Activated CD4-positive, alpha-beta T cell treated with anti-CD3 and anti-CD28 coated beads, Interleukin-2, amount 50 U/mL, for 24 hours (primary cell): ENCODE measurements at places on chromosomes 5 and 9.
A peak's percentile ranks its signal among the peaks of the same experiment; 100 is the strongest.

- DNase-seq: no peak
These were observed 30.9 kb upstream of the PPP1R26 start for GRCh38 chr9:135448663-135449100.

- no peak for DNase-seq
These were observed 2.6 kb downstream of the HNRNPH1 start for GRCh38 chr5:179620703-179621350.

- no peak for DNase-seq
These were observed 217.1 kb downstream of the MAST4 start for GRCh38 chr5:66813306-66813705.

GRCh38 chr9:84368601-84369000 is 28.0 kb upstream of the SLC28A3 start:
- DNase-seq: no peak

- DNase-seq: no peak
These were observed at the start of gene GSN for GRCh38 chr9:121267689-121268597. Gene GSN (plus strand): TSS chr9:121268162. CDS start chr9:121301972, 33,810 bp downstream.

DNA sequence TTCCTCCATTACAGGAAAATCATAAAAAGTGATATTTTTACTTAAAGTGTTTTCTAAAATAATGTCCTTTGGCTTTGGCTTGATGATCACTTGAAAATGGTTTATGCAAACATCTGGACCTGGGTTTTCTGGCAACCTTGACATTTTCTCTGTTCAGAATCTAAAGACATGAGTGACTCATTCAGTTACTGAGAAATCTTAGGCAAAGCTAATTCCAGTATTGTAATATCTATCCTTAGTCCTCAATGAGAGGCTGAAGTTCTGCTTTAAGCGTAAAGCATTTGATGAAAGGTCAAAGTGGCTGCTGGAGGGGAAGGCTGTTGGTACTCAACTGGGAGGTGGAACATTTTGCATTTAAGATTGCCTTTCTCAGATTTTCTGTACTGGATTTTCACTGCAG is 2.3 kb downstream of the MAN2A1 start:
- no peak for DNase-seq

DNA sequence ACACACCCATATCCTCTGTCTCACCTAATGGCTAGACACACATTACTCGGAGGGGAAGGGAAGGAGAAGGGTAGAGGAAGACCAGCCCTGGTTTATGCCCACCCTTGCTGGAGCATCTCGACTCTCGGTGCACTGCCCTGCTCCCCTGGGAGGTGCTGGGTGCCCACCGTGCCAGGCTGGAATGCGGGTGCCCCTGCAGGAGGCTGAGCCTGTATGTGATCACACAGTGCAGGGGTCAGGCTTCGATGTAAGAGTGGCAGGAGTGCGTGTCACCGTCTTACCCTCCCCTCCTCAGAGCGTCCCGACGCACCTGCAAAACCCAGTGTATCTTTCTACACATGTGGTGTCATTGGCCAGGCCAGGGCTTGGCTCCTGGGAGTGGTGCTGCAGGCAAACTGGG is 7.3 kb upstream of the ACOT12 start:
- DNase-seq: no peak

DNA sequence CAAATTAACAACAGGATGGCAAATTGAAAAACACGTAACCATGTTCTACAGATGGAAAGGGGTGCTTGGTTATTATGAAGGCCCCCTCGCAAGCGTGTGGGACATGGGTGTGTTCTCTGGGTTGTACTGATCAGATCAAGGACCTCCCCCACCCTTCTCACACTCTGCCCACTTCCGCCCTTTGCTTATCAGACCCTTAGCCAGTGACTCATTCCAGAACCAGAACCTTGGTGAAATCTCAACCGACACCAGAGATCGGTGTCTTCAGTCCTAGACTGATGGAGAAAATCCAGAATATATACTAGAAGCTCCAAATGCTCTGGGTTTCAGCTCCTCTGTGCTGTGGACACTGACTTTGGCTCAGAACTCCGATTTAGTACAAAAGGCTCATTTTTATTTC is 64.9 kb downstream of the PTTG1 start:
- peak; percentile 38 for DNase-seq

DNA sequence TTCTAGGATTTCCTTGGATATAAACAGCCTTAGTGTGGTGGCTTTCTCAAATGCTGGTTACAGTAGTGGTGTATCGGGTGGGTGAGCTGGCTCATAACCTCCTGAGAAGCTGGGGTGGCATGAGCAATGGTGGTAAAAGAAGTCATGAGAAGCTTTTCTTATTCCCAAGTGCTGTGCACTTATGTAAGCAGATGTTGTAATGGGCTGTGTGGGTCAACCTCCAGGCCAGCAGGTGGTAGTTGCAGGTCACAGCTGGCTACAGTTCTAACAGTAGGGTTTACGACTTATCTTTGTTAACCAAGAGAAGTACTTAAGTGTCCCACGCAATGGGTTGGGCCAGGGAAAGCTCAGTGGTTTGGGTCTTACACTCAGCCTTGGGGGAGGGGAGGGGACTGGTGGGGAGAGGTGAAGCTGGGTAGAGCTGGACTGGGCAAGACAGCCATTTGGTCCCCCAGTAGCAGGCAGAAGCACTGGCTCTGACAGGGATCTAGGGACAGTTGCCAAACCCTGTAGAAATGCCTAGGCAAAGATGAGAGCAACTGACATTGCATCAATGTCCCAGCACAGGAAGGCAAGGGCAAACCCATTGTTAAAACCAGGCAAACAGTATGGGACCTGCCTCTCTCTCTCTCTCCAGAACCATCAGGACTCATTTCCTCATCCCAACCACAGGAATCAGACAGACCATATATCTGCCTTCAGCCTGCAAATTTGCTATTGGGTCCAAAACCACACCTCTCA is 76.8 kb downstream of the RNF130 start:
- no peak for DNase-seq

DNA sequence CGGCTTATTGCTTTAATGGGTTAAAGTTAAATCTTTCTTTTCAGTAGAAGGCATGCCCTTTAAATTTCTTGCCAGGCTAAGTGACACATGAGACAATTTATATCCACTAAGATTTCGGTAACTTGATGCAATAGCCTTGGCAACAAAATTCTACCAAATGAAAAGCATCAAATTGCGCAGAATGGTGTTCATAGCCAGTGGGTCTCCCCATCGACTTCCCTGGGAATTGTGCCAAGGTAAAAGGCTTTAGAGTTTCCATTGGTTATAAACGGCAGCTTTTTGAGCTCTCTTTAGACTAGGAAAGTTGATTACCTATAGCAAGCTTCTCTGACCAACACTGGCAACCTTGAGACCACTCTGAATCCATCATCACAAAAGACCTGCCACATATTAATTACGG is 358.4 kb downstream of the ARRDC3 start:
- DNase-seq: no peak

- DNase-seq: no peak
These were observed 132.4 kb downstream of the KCNIP1 start for GRCh38 chr5:170636206-170636605.

DNA sequence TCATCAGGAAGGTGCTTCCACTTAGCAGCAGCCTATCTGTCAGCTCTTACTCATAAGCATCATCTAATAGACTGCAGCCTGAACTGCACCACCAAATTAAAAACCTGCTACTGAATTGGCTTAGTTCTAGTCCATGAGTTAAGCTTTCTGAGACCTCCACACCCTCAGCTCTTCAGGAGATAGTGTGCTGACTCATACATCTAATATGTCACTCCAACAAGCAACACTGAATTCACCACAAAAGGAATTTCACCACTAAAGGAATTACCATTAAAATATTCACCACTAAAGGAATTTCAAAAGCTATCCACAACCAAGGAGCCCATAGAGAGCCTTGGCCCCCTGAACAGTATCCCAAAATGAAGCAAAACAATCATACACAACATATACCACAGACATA is 418.5 kb upstream of the RORB start:
- DNase-seq: no peak

GRCh38 chr5:68962757-68963484 is 130.9 kb upstream of the SLC30A5 start:
- no peak for DNase-seq

DNA sequence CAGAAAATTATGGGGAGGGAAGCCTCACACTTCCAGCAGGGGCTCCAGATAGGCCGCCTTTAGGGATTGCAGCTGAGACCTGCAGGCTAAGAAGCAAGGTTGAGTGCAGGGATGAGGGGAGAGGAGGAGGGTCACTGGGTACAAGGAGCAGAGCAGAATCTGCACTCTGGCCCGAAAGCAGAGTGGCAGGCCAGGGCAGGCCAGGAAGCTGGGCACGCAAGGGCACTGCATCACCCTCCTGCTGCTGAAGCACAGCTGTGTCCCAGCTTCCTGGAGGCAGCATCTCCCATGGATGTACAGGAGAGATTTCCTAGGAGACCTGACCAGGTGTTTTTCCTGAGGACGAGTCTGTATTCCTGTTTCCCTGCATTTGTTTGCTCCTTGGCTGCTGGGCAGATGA is 92.1 kb downstream of the SYK start:
- DNase-seq: no peak

GRCh38 chr5:177099422-177100093 is 12.8 kb downstream of the FGFR4 start:
- no peak for DNase-seq
